Stimulated activated CD8-positive, alpha-beta memory T cell treated with anti-CD3 and anti-CD28 coated beads, Interleukin-2, amount 100 ng/mL, for 1 hour (primary cell): ENCODE measurements at places on chromosomes 4 and X.

GRCh38 chr4:6676722-6677558 is 16.7 kb upstream of the S100P start:
- DNase-seq: no peak

GRCh38 chr4:89344571-89344970 is 37.0 kb upstream of the GPRIN3 start:
- DNase-seq: no peak

GRCh38 chr4:78529569-78530209 is 21.9 kb upstream of the ANXA3 start:
- DNase-seq: no peak

DNA sequence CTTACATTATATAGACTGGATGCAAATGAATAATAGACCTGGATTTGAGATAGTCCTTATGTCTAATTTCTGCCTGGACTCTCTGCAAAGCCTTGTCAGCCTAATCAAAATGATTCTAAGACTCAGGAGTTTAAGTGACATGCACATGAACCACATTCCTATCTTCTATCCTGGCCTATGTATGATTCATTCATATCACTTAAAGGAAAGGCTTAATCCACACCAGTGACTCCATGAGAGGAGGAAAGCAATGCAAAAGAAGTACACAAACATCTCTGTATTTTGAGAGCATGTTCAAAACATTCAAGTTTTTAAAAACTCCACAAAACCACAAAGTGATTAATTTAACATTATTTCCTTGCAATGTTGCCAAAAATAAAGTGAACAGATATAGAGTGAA is 14.6 kb downstream of the AMOT start:
- no peak for DNase-seq

DNA sequence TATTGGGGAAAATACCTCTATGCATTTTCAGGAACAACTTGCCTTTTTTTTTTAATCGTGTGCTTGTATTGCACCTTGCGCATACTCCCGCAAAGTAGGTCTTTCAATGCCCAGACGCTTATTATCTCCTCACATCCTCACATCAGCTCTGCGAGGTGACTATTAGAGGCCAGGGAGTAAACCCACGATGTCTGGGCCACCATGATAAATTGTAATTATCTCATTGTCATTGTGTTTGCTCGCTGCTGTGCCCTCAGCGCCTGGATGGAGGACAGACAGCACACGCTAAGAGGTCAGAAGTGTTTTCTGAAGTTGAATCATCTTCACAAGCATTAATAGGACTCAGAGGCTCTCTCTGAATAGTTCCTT is 1.0 kb upstream of the RELL1 start:
- DNase-seq: no peak

GRCh38 chr4:54120518-54120917 is 20.6 kb downstream of the GSX2 start:
- DNase-seq: no peak

- DNase-seq: no peak
These were observed at the start of gene SASH3 for GRCh38 chrX:129779747-129780146. Gene SASH3, plus strand, starts transcription at chrX:129779949. Its CDS starts 149 bp downstream, at chrX:129780098.

DNA sequence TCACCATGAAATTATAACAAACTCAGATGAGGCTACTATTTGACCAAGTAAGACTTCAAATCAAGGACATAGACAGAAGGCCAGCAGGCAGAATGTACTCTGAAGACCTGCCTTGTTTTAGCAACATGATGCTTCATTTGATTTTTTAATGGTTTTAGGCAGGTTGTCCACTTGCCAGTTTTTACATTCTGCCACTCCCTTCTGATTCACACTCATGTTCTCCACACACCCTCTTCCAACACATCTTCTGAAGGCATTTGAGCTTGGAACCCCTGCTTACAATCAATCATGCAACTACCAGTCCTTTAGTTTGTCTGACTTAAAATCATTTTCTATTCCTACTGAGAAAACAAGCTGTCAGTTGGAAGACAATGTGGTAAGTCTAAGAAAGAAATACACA is 114.9 kb upstream of the SMIM31 start:
- no peak for DNase-seq

GRCh38 chr4:186392017-186392416 is 126.0 kb downstream of the F11 start:
- no peak for DNase-seq

DNA sequence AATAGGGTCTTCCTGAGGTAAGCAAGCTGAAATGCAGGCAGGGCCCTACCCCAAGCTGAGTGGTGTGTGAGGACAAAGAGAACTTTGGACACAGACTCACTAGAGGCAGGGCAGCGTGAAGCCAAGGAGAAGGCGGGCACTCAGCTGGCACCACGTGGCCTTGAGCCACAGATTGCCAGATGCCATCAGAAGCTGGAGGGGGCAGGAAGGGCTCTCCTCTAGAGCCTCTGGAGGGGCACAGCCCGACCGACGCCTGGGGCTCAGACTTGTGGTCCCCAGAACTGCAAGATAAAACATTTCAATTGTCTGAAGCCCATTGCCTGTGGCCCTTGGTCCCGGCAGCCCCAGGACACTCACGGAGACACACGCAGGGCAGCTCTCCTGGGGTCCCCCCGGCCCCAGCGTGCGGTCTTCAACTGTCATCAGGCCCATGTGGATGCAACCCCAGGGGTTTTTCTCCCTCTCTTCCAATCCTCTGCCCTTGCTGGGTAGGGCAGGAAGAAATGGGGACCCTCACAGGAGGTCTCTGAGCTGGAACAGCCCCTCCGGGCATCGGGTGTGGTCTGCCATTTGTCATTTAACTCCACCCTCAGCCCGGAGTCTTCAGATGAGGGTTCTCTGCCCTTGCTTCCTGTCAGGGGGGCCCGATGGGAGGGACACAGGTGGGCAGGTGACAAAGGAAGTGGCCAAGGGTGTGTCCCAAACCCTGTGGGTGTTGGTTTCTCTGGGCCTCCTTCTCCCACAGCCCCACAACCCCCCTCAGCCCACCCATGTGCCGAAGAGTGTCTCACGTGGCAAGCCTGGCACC is 22.2 kb downstream of the HMX1 start:
- no peak for DNase-seq

GRCh38 chr4:11480683-11481082 is 52.0 kb upstream of the HS3ST1 start:
- no peak for DNase-seq

DNA sequence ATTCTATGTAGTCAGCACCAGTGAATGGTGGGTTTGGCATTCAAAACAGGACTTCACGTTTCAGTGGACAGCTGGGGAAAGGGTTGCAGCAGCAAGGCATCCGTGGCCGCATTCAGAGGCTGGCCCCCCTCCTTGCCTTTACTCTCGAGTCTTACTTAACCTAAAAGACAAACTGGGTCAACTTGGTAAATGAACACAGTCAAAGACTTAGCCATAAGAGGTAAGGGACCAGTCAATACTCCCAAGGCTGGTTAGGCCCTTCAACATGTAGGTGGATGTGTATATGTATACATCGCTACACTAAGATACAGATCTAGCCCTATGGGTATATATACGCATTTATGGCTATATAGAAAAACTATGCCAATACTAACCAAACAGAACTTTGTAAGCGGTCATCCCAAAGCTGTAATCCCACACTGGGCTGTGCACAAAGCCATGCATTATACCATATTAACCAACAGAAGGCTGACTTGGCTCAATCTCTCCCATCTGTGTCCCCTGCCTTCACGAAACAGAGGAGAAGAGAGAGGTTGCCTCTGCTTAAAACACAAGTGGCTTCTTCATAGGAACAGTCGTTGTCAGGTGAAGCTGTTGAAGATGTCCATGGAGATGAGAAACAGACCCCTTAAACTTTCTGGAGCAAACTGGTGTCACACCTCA is 61.9 kb downstream of the TSC22D3 start:
- no peak for DNase-seq

DNA sequence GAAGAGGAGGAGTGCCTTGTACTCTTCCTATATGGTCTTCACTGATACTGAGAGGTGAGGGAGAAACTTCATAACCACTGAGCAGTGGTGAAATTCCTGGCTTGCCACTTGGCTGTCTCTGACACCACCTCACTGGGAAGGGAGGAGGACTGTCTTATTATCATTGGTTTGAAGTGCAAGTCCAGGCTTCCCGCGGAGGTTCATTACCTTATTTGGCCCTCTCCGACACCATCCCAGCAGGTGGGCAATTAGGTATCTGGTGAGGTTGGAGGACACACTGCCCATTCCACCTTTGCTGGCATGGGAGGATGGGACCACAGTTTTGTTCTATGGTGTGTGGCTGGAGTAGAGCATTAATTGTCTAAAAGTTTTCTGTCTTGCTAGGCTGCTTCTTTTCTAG is 206.1 kb downstream of the LHFPL1 start:
- no peak for DNase-seq

GRCh38 chrX:7603387-7603786 is 239.6 kb upstream of the VCX start:
- DNase-seq: no peak

GRCh38 chr4:5822619-5823018 is 70.3 kb downstream of the CRMP1 start:
- no peak for DNase-seq

GRCh38 chr4:119690871-119691270 is 62.3 kb upstream of the PDE5A start:
- DNase-seq: no peak

DNA sequence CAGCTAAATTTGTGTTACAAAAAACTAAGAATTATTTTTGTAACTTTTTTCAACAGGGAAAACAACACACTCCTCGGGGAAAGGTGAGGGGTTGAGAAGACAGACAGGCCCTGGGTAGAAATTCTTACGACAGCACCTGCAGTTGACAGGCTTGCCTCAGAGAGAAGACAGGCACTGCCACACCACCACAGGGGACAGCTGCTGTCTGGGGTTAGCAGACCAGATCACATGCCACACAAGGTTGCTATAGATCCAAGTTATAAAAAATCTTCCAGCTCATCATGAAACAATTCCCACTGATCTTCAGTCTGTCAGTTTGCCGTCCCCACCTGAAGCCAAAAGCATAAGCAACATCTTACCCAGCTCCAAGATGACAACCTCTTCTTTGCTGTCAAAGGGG is 143.2 kb upstream of the ZCCHC13 start:
- no peak for DNase-seq

DNA sequence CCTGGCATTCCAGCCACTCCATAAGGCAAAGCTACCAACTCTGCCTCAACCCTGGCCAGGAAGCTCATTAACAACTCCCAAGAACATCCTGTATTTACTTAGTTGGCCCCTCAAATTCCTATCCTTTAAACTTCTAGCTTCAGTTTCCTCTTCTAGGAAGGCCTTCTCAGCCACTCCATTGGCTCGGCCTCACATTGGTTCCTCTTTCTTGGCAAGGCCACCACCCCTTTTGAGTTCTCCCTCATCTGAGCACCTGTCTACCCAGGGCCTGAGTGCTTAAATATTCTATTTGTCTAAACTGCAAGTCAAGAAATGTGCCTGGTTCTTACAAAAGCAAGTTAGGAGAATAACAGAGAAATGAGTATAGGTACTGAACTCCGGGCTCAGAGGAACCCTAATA is 10.0 kb downstream of the SMC1A start:
- no peak for DNase-seq

GRCh38 chr4:80535551-80535950 is 200.0 kb downstream of the CFAP299 start:
- DNase-seq: no peak

DNA sequence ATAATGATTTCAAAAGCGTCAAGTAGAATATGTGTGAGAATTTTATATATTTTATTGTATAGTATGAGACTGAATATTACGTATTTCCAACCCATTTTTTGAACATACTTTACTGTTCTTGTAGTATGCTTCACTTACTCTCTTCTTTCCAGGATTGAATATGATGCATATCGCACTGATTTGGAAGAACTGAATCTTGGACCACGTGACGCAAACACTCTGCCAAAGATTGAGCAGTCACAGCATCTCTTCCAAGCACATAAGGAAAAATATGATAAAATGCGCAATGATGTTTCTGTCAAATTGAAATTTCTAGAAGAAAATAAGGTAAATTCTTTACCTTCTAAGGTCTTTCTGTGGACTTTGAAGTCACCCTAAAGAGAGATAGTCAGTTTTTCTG is 48.1 kb upstream of the FHDC1 start:
- DNase-seq: no peak

DNA sequence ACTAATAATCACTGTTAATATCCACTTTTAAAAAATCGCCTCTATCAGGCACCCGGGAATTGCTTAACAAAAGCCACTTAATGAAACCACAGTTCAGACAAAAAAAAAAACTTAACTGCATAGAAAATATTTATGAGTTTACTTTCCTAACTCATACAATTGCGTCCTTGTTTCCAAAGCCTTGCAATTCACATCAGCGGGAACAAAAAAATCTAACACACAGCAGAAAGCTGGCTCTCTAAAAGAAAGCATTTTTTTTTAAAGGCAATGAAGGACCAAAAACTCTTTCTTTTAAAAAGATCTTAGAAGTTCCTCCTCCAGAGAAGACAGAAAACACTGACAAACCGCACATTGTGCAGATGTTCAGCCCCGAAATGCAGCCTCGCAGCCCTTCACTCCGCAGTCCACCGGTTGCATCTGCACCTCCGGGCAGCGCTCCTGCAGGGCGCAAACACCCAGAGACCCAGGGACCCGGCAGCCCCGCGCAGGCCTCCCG is 812 bp downstream of the FAT1 start:
- no peak for DNase-seq

- DNase-seq: no peak
These were observed 313.0 kb downstream of the DCTD start for GRCh38 chr4:182604161-182604622.

- no peak for DNase-seq
These were observed 107.2 kb downstream of the TRIML1 start for GRCh38 chr4:188246488-188246887.

DNA sequence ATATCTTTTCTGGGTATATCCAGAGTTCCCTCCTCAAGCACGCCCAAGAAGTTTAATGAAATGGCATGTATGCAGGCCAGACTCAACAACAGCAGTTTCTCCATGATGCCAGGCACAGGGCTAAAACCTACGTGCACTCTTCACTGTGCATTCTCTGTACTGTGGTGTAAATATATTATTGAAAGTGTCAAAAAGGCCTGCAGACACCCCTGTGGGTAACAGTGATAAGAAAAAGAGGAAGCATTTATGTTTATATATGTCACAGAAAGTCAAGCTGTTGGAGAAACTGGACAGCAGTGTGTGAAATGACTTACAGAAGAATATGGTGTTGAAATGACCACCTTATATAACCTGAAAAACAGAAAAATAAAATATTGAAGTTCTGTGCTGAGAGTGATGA is 29.6 kb upstream of the DCAF8L1 start:
- DNase-seq: no peak

DNA sequence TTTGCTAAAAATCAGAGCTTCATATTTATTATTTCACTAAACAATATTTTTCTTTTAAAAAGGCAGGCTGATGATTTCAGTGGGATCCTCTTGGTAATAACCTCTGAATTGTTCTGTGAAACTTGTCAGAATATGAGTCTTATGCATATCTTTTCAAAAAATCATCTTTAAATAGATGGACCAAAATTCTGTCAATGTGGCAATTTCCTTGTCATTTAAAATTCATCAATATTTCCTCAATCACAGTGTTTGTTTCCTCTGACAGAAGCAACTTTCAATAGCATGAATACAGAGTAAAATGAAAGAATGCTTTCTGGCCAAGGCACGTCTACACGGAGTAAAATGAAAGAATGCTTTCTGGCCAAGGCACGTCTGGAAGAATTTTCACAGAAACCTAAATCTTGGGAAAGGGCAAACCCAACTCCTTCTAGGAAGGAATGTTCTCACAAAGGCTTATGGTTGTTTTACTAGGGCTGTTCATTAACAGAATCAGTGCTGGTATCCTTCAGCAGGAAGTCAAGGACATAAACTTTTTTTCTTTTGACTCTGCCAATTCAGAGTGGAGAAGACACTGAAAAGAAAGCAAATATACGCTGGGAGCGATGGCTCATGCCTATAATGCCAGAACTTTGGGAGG is 99.0 kb upstream of the GPR34 start:
- no peak for DNase-seq
